ENCODE measurements at places on chromosomes 3 and 15.

DNA sequence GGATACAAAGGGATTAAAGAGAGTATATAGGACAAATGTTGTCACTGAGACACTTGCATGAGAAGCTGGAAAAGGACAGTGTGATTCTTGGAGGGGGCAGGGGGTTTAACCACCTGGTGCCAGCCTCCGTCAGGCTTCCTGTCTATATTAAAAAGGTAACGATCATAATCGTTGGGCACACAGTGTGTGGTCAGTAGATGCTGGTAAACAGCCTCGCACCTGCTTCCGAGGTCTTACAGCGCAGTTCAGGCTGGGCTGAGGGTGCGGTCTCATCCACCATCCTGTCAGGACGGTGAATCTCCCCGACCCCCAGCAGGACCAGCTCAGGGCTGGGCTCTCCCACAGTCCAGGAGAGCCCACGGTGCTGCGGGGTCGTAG is 47.7 kb upstream of the SMAD6 start:
- no peak for DNase-seq

- peak; percentile 41 for DNase-seq
These were observed 68.8 kb downstream of the ANXA2 start for GRCh38 chr15:60328852-60329443.

DNA sequence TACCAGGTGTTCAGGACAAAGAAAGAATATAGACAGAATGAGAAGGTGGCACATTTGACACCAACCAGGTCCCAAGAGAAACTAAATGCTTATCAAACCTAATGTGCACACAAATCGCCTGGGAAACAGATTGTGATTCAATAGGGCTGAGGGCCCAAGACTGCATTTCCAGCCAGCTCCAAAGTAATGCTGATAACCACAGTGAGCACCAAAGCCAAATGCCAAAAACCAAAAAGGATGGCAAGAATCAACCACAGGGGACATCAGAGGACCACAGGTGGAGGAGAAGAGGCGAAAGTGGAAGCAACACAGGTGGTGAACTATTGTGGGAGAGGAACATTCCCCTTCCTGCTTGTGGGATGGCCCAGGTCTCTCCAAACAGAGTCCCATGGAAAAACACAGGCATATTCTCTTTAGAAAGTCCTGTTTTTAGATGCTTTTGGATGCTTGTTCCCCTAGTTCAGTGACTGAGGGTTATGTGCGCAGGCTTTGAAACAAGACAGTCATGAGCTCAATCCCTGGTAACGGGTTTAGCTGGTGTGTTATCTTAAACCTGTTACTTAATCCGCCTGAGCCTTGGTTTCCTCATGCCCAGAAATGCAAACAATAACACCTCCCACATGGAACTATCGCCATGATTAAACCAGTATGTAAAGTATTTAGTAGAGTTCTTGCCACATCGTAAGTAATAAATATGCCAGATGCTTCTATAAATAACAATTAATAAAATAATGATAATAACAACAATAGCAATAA is 241.7 kb downstream of the ATP8B4 start:
- peak; percentile 19 for DNase-seq

- no peak for DNase-seq
These were observed 957.3 kb downstream of the IGSF11 start for GRCh38 chr3:118077332-118077731.

- DNase-seq, result no peak
These were observed 316.0 kb downstream of the RORA start for GRCh38 chr15:60912984-60913697.

DNA sequence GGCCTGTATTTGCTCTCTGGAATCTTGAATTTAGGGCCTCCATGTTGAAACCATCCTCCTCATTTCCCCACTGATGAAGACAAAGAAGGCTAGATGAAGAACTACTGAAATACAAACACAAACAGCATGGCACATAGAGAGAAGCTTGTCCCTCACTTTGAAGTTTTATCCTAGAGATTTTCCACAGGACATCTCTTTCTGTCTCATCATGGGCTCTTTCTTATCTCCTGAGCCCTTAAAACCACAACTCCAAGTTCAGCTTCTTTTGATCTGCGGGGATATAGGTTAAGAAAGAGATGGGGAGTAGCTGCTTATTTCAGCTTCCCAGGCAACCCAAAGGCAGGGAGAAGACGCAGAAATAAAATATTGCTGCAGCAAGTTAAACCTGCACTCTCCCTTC is 213.1 kb upstream of the LRIG1 start:
- no peak for DNase-seq

- DNase-seq, result no peak
These were observed 1.8 kb downstream of the ANP32A start for GRCh38 chr15:68818769-68819494.

- peak; percentile 36 for DNase-seq
These were observed 110.2 kb downstream of the LRTM1 start for GRCh38 chr3:54817628-54818027.

DNA sequence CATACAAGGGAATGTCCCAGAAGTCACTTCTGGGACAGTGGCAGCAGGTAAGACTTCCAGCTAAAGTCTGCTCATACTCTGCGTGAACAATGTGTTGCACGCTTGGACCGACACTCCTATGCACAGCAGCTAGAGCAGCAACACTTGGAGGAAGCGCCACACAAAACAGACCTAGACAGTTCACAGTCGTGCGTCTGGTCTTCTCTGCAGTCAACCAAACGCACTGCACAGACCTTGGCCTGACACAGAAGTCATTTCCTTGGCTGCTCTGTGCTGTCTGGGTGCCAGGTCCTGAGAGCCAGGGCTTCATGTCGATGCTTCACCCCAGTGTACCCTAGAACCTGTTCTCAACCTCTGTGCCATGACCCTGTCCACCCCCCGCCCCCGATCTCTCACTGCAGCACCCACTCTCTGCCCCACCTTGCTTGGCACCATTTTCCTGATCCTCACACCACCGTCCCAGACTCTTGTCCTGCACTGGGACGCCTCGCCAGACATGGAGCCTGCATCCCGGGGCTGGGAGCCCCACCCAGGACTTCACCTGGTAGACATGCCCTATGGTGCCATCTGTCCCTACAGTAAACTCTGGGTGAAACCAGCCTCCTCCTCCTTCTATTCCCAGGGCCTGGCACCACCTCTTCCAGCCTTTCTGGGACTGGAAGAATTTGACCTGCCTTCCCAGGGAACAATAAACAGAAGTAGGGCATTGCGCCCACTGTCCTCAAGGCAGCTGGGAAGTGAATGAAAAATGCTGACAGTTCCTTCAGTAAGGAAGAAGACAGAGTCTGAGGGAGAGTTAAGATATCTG is 3.1 kb downstream of the ATP10A start:
- DNase-seq, result no peak

DNA sequence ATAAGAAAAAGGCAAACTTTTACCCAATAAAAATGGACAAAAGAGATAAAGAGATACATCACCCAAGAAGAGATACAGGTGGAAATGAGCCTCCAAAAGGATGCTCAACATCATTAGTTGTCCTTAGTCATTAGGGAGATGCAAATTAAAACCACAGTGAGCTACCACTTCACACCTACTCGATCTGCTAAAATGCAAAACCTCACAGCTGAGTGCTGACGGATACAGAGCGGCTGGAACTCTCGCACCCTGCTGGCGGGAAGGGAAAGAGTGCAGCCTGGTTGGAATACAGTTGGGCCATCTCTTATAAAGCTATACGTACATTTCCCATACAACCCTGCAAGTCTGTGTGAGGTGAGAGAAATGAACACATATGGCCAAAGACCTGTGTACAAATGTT is 78.5 kb upstream of the PRR20G start:
- DNase-seq, result no peak

GRCh38 chr3:43883729-43884396 is 193.1 kb downstream of the ABHD5 start:
- no peak for DNase-seq

- DNase-seq, result no peak
These were observed 614.6 kb upstream of the TBL1XR1 start for GRCh38 chr3:177811835-177812234.

DNA sequence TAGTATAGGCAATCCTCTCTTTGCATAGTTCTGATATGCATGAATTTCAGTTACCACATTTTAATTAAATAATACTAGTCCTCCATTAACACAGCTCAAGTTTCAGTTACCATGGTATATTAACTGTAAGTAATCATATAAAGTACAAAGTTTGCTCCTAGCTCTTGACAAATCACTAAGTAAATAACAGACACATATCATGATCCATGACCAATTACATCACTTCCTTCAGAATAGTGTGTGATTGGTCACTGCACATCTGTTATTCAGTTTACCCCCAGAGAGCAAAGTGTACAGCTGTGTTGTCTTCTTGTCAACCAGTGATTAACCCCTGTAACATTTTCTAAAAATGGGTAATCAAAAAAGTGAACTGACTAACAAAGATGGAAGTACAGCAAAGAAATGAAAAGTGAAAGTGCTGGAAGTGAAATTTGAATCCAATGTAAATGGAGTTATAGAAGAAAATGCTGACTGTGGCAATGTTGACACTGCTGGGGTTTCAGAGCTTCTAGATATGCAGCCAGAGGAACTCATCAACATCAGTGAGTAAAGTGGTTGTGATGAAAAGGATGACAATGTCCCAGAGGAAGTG is 30.2 kb upstream of the LEKR1 start:
- DNase-seq, result no peak

DNA sequence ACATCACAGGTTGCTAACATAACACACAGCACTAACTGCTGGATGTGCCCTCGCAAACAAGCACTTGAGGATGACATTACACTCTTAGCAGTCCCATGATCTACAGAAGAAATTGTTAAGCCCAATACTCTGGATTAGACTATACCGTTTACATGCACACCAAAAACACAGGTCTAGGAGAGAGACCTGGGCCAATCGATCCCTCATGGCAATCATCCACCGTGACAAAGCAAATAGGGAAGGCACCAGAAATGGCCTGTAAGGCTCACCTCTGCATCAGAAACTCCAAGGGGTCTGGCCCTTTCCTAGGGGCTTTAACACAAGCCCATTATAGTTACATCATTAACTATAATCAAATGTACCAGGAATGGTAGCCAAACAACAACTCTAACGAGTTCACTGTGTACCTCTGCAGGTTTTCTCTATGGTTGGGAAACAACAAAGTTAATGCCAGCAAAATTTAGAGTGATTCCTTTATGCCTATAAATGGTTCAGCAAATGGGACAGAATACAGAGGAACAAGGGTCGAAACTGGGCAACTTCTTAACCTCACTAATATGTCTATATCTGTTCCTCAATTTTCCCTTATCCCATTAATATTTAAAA is 18.5 kb downstream of the TRANK1 start:
- no peak for DNase-seq

DNA sequence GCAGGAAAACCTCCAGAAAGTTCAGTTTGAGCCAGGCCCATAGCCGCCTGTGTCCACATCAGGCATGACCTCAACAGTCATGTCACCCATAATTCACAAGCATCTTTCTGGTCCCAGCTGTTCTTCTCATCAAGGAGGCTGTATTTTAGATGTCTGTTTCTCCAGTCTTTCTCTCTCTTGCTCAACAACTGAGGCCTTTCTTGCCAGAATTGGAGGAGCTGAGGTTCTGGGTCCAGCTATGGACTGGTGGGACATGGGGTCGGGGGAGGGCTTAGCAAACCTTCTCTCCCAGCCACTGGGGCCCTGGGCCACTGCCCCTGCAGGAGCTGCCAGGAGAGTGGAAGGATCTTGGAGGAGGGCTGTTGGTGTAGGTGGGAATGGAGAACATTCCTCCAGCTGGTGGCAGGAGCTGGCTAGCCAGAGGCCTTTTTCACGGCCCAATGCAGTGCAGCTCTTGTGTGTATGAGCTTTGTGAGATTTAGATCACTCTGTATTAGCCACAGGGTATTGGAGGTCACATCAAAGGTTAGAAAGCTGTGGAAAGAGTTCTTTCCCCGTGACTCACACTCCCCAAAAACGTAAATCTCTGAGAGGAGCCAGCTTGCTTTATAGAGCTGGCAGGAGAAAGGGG is 23.5 kb downstream of the MAGEF1 start:
- DNase-seq, result peak; percentile 79

DNA sequence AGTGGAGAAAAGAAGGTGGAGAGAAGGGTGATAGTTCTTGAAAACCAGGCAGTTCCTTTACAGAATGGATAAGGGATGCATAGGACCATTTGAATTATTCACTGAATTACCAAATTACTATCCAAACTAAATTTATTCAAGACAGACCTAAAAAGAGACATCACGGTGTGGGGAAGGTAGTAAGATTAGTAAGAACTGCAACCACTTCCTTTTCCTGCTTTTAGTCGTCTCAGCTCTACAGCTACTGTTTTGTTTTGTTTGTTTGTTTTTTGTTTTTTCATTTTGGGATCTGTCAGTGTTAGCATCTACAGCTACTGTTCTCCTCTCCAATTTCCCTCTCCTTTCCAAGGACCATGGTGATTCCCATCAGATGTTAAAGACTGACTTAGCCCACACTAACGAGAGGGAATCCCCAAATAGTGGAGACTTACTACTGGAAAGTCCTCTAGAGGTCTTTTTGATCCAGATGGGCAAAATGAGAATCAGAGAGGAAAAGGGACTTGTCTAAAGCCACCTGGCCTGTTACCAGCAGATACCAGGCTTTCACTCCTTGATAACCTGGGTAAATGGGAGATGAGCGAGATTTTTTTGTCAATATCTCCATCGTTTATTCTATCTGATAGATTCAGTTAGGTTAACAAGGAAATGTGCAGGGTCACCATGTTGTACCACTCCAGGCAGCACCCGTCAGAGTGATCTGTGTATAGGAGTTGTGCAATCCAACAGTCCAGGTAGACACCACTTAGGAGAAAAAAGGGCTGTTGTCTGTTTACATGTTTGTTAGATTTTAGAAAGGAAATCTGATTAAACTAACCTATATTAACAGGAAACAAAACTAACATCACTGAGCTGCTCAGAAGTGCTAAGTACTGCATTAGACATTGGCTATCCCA is 6.0 kb downstream of the HCLS1 start:
- no peak for DNase-seq

GRCh38 chr3:45412763-45413162 is 24.4 kb downstream of the LARS2 start:
- DNase-seq, result no peak

GRCh38 chr3:64584179-64584578 is 103.6 kb downstream of the ADAMTS9 start:
- DNase-seq, result no peak

DNA sequence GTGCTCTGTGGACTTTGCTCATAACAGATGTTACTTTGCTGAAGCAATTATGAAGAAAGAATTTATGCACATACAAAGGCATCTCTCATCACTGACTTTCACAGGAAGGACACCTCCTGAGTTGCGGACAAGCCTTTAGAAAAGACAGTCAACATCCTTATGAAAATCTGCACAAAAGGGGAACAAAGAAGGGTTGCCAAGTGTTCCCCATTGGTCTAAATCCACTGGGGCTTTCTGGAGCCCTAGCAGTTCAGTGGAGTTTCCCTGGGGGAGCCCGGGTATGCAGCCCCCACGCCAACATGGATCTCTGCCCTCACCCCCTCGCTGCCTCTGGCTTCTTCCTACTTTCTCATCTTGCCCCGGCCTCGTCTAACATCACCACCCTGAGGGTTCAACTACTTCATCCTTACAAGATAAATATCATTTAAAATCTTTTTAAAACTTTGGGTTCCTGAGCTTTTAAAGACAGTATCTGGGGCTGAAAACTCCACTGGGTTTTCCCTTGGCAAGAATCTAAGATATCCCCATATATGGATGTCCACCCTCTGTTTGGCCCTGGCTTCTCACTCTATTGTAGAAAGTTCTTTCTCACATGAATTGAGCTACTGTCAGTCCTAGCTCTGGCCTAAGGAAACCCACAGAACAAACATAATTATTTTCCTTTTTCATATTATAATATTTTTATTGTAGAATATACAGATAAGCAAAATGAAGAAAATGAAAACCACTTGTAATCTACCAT is 207.9 kb upstream of the RGMA start:
- no peak for DNase-seq

- no peak for DNase-seq
These were observed 196.6 kb upstream of the IL12A start for GRCh38 chr3:159792070-159792469.
